ENCODE measurements at places on chromosomes 6 and 20.

DNA sequence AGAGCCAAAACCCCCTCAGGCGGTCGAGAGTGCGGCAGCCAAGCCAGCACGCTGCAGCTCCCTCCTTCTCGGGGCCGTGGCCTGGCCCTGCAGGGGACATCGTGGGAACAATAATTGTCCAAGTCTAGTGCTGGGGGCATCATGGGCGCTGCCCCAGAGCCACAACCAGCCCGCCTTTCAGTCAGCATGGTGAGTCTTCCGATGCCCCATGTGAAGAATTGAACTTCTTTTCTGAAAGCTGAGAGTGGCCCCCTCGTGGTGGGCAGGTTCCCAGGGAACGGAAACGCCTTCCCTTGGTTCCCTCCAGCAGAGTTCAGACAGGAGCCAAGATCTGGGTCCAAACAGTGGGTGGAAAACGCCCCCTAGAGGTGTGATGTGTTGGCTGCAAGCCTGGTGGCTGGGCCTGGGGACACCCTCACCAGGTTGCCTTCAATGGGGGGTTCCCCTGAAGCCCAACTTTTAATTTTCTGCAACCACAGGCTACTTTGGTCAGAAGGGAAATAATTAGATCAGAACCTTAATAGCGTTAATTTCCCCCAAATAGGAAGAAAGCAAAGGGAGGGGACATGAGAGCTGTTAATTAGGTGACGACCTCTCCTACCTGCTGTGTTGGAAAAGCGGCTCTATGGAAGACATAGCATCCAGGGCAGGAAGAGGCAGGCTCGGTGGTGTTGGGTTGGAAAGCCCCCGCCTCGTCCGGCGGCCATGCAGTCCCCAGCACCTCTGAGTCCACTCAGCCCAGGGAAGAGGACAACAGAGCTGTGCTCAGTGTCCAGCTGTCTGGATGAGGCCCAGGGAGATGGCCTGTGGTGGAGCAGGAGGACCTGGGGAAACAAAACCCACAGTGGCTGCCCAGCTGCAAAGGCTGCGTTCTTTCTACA lies 4.7 kb upstream of the MRGBP start:
- DNase-seq = peak; percentile 67

DNA sequence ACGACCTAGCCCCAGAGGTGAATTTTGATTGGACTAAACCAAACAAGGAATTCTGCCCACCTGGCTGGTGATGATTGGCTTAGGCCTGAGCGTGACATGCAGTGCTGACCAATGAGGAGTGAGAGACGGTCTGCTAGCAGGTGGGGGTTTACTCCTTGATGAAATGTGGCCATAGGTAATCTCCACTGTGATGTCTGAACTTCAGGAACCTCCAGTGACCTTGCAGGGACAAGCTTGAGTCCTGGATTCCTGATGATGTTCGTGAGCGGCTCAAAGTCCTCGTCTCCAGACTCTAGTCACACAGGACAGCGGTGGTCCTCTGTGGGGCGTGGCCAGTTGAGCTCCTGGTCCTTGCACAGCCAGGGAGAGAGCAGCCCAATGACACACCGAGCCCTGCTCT lies 8.4 kb downstream of the VSX1 start:
- no peak for DNase-seq

DNA sequence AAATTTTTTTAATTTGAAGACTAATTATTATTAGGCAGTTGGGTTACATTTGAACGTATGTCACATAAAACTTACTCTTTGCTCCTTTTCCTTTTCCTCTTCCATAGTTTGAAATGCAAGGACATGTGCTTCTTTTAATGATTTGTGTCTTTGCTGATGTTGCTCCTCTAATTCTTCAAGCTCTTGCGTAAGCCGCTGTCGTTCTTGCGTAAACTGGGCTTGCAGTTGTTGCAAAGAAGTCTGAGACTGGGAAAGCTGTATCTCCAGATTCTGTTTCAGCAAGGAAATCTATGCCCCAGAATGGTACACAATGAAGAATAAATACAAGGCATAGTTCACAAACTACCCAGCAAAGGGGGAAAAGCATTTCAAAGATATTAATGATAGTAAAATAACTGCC lies 45.1 kb upstream of the MCM9 start:
- DNase-seq = no peak

DNA sequence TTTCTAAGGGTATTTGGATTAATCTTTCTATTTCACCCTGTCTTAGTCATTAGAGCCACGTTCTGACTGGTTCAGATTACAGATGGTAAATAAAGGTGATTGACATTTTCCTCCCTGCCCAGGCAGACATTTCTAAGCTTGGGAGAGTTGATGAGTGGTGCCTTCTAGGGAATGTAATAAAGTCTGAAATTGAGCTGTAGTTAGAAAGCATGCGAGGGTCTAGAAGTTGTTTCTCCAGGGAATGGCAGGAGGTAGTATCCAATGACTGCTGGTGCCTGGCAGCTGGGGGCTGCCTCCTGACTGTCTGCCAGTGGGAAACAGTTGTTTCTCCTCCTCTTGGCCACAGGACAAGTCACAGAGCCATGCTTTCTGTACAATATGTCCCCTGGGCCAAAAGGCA lies 14.6 kb downstream of the EDN3 start:
- DNase-seq = no peak

- DNase-seq = no peak
These were observed 22.9 kb upstream of the ESR1 start for GRCh38 chr6:151784441-151785214.

- no peak for DNase-seq
These were observed 3.1 kb upstream of the TAF8 start for GRCh38 chr6:42047213-42047590.

DNA sequence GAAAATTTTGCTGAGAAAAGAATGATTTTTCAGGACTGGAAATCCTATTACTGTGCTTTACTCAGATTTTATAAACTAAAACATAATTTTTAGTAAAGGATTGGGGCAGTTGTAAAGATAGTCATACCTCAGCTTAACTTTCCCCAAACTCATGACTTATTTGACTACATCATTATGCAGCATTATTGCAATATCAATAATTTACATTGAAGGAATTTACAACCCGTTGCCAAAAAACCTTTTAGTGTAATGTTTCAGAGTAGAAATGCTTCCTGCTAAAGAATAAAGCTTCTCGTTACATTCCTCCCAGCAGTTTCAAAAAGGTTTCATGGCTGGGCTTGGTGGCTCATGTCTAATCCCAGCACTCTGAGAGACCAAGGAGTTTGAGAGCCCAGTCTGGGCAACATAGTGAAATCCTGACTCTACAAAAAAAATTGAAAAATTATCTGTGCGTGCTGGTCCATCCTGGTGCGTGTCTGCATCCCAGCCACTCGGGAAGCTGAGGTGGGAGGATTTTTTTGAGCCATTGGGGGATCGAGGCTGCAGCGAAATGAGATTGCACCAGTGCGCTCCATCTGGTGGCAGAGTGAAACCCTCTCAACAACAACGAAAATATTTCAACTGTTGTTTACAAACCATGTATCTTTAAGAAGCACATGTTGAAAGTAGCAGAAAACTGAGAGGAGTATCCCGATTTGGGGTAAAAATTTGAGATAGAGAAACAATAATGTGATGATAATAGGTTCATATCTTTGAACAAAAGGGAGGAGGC lies 4.4 kb downstream of the AMD1 start:
- no peak for DNase-seq

GRCh38 chr20:10090588-10091166 lies 55.9 kb downstream of the ANKEF1 start:
- DNase-seq = peak; percentile 47

GRCh38 chr6:37698264-37699137 lies 818 bp upstream of the MDGA1 start:
- peak; percentile 46 for DNase-seq

DNA sequence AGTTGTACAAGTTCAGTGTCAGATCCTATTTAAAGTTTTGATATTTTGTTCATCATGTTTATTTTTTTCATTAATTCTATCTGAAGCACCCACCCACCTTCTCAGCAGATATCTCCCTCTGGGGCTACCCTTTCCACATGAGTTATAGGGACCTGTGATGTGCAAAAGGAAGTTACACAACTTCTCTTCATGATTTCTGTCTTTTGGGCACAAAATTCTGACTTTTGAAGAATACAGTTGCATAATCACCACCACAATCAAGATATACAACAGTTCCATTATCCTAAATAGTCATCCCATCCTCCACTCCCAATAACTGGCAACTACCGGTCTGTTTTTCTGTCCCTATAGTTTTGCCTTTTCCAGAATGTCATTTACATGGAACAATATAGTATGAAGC lies 13.8 kb upstream of the FUCA2 start:
- DNase-seq = no peak

- DNase-seq = no peak
These were observed 143.3 kb downstream of the TAF4 start for GRCh38 chr20:61922411-61922810.

GRCh38 chr6:5338177-5338960 lies 77.1 kb downstream of the FARS2 start:
- DNase-seq = no peak

DNA sequence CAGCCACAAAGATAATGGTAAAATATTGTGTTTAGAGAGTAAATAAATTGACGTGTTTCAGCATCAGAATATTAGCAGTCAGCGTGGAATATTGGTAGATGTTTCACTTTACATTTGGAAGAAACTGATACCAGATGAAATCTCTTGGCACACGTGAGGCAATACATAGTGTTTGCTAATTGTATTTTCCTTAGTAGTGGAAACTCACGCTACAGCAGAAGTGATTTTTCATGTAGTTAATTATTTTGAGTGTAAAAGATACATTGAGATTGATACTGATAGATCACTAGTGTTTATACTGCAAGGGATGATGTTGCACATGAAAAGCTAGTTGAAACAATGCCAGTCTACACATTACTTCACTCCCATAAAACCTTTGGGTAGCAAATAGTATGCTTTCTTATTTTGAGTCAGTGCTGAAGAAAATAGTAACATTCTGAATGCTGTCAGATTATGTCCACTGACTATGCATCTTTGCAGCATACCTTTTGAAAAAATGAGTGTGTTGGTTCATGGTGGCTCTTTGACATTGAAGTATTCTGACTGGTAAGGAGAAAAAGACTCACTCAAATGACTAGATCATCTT lies 59.3 kb downstream of the CD2AP start:
- no peak for DNase-seq

DNA sequence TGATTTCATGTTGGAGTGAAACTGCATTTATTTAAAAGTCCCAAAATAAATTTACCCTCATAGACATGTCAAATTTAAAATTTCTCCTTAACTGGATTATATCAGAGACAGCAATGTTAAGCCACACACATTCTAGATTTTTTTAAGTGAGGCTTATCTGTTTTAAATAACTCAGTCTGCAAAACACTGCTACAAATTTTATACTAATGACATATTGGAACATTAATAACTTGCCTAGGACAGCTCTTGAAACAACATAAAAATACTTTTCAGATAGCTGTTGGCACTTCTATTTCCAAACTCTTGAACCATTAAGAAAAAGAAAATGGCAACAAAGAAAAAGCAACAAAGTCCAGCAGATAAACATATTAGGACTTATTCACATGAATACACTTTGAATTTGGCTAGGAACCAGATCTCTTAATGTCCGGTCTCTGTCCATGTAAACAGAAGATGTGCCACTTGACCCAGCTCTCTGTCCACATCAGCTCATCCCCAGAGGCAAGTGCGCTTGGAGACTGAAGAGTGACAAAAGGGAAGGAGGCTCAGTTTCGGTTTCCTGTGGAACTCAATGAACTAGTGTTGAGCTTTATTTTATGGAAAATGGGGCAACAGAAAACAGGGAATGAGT lies 219.3 kb upstream of the THBS2 start:
- no peak for DNase-seq

- DNase-seq = no peak
These were observed 77.9 kb upstream of the RALY start for GRCh38 chr20:33915726-33916331.

DNA sequence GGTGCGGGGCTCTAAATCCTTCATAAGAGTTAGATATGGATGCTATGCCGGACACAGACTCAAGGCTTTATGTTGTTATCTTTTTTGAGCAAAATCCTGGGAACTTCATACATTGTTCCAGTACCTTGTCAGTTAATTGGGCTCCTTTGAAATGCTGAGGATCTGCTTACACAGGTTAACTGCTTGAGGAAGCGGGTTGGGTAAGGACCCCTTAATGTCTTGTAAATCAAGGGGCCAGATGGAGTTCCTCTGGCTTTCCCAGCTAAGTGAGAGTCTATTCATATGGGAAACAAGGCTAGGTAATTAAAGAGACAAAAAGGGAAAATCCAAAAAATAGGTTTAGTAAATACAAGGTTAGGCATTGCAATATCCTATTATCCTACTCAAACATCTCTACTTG lies 141.5 kb downstream of the OR2B2 start:
- DNase-seq = no peak

Data from NCI-H774 (cell line).